ENCODE measurements at places on chromosomes 3 and 15. TPM values are rescaled to one million over a fixed set of nuclear protein-coding genes. Genes with fewer than 3 reads are reported as not detected.
A peak's percentile ranks its signal among the peaks of the same experiment; 100 is the strongest.

Gene C2CD4B
- 1.7 TPM for polyA plus RNA-seq

Gene SERPINI2
- not detected for polyA plus RNA-seq

Gene GABRB3
- polyA plus RNA-seq: 0.60 TPM

Gene DPPA4
- not detected for polyA plus RNA-seq

GRCh38 chr3:134017490-134017889 lies 12.2 kb downstream of the SLCO2A1 start:
- DNase-seq: peak; percentile 39

DNA sequence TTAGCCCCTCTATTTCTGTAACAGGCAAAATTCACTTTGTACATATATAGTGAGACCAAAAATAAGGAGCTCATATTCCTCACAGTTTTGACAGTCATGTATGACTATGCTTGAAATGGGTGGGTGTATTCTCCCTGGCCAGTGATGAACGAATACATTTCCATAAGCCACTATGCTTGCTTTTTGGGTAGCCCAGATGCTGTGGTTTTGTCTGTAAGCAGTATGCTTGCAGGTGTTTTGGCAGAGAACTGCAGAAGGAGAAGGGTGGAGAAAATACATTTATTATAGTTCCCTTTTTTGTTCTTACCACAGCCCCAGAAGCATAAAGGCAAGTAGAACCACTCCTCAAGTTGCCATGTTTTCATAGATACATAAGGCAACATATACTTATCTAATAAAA lies 131.2 kb downstream of the RBMS3 start:
- DNase-seq: no peak

DNA sequence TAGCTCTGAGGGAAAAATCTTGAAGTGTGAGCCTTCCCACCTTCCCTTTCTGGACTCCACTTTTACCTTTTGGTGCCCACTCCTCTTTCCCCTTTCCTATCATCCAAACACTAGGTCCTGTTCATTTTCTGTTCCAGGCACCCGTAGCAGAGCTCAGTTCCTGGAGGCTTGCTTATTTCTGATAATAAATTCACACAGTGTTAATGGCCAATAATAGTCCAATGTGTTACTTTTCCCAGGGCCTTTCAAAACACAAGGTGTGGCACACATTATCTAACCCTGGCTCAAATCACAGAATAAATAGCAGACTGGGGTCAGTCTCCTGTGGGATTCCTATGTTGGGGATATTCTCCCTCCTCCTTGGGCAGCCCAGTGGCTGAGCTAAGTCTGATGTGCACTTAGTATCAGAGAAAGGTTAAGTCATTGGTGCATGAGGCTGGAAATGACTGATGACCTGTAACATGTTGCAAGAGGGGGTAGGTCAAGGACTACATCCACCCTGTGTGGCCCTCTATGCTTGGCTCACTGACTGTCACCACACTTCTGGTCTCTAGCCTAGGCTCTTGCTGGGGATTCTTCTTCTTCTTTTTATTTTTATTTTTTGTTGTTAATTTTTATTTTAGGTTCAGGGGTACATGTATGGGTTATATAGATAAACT lies 43.7 kb upstream of the ROPN1 start:
- no peak for DNase-seq

DNA sequence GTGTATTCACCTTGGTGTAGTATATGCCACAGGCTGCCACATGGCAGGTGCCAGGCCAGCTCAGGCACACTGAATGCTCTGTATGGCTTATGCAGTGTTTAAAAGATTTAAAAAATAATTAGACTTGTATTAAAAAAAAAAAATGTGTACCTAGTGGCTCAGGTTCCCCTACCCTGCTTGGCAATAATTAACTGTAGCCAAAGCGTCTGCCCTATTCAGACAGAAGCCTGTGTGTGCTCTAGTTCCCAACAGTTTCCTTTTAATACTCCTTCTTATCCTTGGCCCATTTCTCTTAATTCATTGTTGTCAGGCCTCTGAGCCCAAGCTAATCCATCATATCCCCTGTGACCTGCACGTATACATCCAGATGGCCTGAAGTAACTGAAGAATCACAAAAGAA lies 752.2 kb upstream of the CFAP20DC start:
- DNase-seq: no peak

DNA sequence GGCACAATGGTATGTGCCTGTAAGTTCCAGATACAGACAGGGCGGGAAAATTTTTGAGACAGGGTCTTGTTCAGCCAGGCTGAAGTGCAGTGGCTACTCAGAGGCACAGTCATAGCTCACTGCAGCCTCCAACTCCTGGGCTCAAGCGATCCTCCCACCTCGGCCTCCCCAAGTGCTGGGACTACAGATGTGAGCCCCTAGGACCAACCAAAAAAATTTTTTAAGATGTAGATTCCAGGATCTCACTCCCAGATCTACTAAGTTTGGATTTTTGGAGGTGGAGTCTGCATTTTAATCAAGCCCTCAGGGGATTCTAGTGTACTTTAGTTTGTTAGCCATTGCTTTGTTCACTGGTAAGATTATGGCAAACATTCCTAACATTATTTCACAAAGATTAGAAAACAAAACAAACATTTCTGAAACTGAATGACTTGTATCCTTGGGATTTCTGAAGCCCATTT lies 2.7 kb downstream of the LIPH start:
- DNase-seq: no peak

- DNase-seq: no peak
Measured at GRCh38 chr3:130480736-130481135, 36.2 kb upstream of the COL6A6 start.

DNA sequence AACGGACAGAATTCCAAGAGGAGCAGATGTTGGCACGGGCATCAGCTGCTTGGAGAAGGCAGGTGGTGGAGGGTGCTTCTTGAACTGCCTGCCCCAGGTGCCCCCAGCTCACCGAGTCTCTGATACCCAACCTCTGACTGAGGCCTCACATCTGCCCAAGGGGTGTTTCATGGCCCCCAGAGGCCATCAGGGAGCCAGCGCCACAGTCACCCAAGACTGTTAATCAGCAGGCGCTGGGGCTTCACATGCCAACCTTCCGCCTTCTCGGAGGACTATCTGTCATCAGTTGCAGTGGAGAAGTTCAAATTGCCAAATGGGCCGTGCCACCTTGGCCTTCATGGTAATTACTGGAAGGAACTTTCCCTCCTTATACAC lies 61.9 kb upstream of the SLC6A1 start:
- no peak for DNase-seq

DNA sequence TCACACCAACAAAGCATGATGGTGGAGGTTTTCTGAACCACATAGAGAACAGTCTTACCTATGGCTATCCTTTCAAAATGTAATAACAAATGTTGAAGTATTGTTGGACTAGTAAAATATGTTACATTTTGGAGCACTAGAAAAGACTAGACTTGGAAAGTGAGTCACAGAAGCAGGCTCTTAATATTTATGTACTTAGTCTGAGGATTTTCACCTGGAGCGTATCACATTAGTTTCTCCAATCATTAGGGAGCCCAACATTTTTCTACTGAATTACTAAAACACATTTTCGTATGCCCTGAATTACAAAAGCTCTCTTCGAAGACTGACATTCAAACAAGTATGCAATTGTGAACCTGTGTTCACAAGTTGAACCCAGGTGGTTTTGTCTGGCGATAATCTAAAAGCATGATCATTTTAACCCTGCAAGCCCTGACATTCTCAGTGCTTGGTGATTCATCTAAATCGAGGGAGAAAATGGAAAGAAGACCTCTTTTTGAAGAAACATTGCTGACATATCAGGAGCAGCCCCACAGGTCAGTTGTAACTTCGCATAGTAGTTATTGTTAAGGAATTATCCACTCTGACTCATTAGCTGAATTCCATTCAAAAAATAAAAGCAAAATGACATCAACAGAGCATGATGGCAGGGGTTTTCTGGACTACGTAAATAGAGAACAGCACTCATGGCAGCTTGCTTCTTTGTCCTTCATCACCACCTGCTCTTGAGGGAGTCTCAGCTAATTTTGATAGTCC lies 679.8 kb upstream of the NECTIN3 start:
- DNase-seq: no peak

GRCh38 chr3:58291671-58292338 lies 14.2 kb upstream of the RPP14 start:
- no peak for DNase-seq

- no peak for DNase-seq
Measured at GRCh38 chr3:41030220-41030619, 169.1 kb upstream of the CTNNB1 start.

DNA sequence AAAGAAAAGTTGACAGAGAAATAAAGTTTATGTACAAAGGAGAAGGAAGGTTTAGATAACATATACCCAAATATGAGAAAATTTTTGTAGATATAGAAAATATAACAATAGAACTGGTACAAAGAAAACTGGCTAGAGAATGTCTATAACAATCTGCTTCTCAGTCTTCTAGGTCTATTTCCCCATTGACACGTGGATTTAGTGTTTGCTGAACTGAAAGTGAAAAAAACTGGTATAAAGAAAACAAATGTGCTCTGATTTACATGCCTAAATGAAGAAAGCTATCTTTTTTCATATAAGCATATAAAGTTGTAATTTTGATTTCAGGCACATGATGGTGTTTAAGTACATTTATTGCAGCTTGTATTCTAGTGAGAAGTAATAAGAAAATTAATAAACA lies 9.8 kb downstream of the KCNMB2 start:
- DNase-seq: no peak

DNA sequence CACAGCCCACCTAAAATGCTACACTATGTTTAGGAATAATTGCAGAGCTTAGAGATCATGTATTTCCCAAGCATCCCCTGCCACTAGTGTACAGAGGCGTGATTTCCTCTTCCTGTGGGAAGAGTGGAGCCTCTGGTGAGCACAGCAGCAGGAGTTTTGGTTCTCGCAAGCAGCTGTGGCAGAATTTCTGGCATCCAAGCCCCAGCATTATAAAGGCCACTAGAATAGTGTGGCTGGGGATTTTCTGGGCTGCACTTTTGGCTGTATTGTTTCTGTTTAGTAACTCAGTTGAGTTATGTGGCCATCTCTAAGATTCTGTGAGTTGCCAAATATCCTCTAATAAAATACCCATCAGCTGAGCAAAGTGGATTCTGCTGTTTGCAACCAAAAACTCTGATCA lies 64.7 kb downstream of the GPR176 start:
- DNase-seq: no peak

DNA sequence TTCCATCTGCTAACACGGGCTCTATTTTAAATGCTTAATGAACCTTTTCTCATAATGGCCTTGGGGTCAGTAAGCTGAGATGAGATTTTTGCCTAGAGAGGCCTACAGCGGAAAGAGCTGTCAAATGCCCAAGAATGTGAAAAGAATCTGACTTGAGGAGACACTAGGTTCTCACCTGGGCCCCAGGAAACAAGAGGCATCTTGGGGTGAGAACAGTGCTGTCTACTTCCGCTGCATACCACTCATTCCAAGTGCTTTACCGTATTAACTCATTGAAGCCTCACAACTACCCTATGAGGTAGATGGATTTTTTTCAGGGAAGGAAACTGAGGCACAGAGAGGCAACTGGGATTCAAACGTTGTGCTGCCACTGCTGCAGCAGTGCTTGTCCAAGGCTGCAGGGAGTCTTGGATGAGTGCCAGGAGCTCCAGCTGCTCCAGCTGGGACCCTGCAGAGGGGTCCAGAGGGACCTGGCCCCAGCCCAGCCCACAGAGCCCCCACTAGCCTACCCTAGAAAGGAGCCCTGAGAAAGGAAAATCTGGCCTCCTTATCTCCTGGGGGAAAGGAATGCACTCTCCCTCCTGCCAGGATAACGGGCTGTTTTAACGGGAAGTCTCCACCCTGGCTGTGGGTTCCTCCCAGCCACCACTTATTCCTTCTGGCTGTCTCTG lies 68.4 kb downstream of the SLC12A8 start:
- peak; percentile 62 for DNase-seq

DNA sequence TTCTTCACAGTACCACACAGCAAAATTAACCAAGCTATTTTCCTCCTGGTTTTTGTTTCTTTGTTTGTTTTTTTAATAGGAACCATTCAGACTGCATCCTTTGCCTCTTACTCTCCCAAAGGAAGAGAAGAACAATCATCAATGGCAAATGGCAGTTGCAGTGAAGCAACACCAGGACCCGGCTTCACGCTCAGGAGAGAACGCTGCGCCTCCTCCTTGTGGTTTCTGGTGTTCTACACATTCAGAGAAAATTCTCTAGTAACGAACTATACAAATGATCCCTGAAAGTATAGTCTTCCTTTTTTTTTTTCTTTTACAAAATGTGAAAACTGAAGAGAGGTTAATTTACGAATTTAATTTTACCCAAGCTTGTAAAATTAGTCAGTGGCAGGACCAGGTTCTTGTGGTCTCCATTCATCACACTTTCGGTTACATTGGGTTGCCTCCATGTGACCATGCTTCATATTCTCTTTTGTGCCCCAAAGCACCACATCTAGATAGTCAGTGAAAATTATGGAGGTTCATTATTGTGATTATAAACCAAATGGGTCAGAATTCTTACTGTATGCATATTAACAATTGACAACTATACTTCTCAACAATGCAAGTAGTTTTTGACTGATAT lies 10.6 kb upstream of the MINDY2 start:
- DNase-seq: no peak

- DNase-seq: no peak
Measured at GRCh38 chr3:25430287-25430934, 2.3 kb downstream of the RARB start.

DNA sequence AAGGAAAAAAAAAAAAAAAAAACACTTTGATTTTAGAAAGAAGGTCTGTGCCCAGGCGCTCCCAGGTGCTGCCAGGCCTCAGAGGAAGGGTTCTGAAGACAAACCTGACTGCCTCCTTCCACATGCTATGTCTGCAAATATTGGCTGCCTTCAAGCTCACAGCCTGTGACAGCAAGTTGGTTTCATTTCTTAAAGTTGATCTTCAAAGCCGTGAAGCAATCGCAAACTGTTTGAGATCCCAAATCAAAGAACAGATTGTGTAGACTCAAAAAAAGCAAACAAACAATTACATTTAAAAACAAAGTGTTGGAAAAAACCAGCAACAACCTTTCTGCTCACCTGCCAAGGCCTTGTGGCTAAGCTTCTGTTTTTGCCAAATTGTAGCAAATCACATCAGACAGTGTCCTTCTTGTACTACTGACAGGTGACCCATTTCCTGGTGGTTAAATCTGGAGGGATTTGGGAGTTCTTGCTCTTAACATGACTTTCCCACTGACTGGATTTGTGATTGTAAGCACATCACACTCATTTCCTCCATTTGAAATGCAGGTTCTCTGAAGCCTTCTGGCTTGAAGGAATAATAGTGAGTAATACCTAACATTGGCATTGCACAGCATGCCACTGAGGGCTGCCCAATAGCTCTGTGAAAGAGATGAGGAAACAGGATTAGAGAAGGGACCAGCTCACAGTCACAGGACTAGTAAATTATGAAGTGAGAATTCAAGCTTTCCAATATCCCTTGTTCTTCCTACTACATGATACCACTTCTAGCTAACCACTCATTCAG lies 502.4 kb downstream of the LPP start:
- no peak for DNase-seq
